HCT116 (cell line): ENCODE measurements at places on chromosomes 6 and 20.
A peak's percentile ranks its signal among the peaks of the same experiment; 100 is the strongest.

- no peak for DNase-seq
Observed at GRCh38 chr6:169573883-169574282, 127.9 kb downstream of the WDR27 start.

DNA sequence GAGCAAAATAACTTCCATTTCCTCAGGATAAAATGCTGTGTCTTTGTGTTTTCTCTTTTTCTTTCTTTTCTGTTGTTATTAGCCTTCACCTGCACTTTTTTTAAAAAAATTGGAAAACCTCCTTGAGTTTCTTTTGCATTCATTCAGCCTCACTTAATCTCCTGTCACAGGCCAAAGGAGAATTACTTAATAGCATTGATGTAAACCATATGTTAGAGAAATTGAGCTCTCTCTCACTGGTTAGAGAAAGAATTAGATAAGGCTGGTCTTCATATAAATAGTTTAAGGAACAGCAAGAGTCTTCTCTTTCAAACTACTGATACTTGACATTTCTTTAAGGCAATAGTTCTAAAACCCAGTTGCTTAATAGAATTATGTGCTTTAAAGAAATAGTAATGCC is 564.2 kb downstream of the TFAP2B start:
- no peak for DNase-seq

DNA sequence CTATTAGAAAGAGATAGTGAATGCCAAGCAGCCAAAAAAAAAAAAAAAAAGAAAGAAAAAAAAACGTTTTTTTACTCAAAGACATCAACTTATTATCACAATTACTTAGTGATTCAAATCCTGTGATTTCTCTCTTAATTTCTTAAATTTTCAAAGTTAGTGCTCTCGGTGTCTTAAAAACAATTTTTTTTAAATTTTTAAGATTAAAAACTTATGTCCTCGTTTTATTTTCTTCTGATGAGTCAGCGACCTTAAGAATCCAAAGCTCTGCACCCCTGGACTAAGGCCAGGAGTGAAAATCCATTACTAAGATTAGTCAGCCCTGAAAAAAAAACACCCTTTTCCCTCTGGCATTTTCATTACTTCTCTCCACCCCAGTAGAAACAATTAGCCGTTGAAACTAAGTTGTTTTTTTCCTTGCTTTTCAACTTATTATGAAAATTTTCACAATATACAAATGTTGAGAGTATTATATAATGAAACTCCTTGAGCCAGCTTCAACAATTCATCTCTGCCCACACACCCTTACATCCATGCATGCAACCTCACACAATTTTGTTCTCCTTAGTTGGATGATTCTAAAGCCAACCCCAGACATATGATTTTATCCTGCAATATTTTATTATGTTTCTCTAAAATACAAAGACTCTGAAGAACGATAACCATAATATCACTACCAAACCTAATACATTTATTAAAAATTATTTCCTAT is 85.6 kb upstream of the CARMIL1 start:
- DNase-seq: peak; percentile 58

GRCh38 chr20:4898282-4899244 is 102.7 kb downstream of the SLC23A2 start:
- DNase-seq: peak; percentile 26
